ENCODE measurements at places on chromosomes 2 and 18.

DNA sequence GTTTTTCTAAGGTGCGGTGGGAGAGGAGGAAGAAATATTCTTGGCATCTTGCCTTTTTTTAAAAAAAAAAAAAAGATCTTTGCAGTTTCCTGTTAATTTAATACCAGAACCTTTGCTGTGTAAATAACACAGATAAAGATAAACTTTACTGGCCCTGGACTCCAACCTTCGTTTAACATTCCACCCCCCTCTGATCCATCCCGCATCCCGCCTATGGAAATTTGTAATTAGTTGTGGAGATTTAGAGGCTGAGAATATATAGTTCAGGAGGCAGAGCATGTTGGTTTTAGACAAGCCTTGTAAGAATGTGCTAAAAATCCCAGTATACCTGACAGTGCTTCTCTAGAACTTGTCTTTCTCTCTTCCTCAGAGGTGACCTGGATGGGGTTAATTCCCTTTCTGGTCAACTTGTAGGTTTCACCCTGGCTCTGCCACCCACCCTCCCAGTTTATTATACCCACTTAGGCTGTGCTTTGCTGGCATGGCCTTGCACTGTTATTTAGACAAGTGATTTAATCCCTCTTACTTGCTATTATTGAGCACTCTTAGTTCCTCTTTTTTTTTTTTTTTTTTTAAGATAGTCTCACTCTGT, 2.9 kb upstream of the C2orf72 start:
- no peak for DNase-seq

DNA sequence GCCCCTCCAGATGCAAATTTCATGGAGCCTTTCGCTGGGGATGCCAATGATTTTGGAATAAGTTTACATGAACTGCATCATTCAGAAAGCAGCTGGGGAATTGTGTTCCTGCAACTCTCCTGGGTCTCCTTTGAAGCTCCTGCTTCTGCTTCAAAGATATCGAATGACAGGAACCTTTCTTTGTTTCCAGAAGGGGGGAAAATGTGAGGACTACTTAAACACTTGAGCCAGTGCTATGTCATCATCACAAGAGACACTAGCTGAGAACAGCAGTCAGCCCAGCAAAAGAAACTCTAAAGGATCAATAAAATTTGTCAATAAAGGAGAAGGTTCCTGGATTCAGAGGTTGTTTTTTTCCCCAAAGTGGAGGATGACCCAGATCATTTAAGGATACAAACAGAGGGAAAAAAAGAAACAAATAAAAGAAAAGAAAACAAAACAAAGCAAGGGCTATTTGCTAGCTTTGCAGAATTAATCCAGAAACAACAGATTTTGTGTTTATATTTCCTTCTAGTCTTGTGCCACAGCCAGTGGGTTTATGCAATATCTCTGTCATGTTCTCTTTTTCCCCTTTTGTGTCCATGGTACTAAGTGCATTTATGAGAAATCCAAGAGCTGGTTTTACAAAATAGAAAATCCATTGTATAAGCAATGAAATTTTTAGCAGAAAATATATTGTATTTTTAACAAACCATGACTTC, 463.7 kb downstream of the CDH2 start:
- no peak for DNase-seq

DNA sequence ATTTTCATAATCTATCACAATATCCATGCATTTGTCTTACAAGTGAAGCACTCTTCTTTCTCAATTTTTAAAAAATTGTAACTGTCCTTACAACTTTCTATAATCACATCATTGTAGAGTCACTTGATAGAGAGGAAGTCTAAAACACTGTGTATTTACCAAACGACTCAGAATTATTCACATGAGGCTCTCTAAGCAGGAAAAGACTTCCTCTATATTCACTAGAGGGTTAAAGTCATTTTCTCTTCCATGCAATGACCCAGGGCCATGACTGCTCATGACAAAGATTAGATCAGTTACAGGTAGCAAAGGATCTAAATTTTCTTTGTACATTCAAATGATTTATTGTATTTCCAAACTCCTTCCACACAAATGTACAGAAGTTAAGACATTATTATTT, 9.0 kb upstream of the SLC1A4 start:
- no peak for DNase-seq

DNA sequence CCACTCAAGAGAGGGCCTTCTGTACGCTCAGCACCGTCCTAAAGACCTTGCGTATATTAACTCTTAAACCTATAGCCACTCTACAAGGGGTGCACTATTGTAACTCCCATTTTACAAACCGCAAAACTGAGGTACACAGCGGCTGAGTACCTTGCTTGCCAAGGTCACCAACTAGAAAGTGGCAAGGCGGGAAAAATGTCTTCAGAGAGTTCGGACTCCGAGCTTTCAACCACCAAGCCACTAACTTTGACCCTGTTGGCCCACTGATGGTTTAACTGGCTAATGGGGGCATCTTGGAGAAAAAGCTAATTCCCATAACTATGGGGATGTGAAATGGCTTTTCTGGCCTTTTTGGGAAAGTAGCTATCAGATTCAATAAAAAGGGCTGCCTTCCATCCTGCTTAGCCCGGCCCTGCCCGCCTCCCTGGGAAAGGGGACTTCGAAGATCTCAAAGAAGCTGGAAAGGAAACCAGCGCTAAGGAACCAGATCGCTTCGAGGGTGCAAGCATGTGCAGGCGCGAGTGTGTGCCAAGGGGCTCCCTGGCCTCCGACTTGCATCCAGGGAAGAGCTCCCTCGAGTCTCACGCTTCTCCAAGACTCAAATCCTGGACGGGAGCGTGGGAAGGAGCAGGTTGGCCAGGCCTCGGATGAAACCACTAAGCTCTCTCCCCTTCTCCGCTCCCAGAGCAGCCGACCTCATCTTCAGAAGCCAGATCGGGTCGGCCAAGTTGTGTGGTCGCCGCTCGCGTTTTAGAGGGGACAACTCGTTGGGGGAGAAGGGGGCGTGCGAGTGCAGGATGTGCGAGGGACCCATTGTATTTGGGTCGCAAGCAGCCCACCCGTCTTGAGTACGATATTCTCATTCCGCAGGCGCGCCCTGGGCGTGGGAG, 2.2 kb upstream of the SP5 start:
- no peak for DNase-seq

- no peak for DNase-seq
Observed at GRCh38 chr2:61109291-61109690, 43.6 kb downstream of the SANBR start.

DNA sequence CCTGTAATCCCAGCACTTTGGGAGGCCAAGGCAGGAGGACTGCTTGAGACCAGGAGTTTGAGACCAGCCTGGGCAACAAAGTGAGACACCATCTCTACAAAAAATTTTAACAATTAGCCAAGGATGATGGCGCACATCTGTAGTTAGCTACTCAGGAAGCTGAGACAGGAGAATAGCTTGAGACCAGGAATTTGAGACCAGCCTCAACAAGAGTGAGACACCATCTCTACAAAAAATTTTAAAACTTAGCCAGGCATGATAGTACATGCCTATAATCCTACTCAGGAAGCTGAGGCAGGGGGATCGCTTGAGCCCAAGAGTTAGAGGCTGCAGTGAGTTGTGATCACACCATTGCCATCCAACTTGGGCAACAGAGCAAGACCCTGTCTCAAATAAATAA, 7.0 kb downstream of the MEMO1 start:
- DNase-seq: no peak

GRCh38 chr18:55489034-55489986, 98.7 kb downstream of the TCF4 start:
- DNase-seq: no peak

DNA sequence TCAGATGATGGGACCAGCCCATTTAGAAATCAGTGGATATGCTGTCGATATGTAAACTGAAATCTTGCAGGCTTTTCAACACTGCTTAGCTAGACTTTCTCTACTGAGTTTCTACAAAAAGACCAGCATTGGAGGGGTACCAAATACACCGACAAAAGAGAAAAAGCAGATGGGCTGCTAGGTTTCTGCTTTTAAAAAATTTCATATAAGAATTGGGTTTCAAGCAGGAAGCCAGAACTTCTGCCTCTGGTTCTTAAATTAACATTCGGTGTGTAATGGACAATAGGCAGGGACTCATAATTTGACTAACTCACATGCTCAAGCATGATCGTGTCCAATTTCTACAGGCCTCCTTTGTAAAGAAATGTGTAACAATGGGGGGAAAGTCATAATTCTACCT, 3.1 kb downstream of the ARL4C start:
- no peak for DNase-seq

DNA sequence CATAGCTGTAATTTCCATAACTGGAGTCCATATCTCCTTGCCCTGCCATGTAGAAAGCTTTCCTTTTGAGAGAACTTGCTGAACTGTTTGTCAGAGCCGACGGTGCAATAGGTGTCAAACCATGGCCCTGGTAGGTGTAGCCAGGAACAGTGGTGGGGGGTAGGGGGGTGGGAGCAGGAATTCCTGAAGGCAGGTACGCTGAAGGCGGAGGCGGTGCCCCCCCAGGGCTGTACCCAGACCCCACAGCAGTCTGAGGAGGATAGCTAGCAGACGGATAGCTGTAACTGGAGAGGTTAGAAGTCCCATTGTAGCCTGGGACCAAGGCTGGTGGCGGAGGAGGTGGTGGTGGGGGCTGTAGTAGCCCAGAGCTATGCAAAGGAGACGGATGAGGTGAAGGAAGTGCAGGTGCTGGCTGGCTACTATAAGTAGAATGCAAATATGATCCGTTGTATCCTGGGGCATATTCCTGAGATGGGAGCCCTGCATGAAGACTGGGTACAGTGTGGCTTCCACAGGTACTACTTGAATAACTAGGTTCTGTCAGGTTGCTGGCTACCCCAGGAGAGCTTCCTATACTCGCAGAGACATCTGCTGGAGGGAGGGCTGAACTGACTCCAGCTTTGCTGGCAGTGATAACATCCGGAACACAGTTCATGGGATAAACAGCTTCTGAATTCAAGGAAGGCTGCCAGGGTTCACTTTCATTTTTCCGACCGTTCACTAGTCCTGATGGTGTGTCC, 124.8 kb downstream of the FIGN start:
- no peak for DNase-seq

All from GM04504 (cell line).